T1000 (cell line): ENCODE measurements at places on chromosomes 3 and 15.

GRCh38 chr3:160876643-160877042, 120.6 kb downstream of the PPM1L start:
- DNase-seq: no peak

DNA sequence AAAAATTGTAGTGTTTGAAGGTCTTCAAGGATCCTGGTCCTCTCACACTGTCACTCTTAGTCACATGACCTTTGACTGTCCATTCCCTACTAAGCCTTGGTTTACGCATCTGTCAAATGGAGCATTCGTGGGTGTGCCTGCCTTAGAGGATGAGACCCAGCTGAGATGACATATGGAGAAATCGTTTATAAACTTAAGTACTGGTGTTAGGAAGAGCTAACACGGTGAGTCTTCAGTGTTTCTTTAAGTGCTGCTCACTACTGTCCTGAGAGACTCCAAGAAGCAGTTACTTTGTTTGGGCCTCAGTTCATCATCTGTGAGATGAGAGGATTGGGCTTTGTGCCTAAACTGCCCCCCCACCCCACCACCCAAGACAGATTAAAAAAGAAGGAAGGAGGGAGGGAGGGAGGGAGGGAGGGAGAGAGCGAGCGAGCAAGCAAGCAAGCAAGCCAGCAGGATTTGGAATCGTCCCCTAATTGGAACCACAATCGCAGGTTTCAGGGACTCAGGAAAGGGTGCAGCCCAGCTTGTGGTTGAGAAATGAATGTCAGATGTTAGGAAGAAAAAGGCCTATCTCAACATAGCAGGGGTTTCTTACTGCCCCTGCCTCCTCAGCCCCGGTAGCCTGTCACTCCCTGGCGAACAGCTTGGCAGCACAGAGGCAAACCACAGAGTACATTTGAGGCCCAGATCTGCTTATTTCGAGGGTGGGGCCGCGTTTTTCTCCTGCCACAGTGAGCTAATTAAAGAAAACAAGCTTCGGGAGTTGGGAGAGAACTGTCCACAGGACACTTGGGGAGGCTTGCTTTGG, 32.7 kb downstream of the SMAD3 start:
- no peak for DNase-seq

DNA sequence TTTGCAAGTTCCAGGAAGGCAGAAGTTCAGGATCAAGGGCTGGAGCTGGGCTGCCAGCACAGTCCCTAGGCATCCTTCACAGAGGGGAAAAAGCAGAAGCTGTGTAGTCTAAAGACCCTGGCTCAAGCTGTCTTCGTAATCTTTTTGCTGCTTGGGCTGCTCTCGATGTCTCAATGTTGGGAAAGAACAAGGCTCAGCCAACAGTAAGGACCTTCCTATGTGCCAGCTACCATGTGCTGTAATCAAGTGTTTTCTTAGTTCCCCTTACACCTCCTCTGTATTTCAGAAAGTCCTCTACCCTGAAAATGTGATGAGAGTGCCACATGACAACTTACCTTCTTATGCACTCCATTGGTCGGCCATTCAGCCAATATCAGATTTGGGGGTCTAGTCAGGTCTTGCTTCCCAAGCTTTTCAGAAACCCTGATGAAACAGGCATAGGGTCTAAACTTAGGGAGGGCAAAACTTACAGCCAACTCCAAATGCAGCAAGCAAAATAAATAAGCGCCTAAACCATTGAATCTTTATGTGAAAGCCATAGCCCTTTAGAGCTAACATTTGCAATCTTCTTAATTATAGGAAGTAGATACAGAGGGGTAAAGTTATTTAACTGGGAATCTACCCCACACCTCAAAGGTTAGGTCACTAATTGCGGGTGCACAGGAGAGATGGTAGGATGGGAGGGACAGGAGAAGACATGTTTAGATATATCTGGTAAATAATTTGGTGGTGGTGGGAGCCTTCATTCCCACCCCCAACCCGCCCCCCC, 1.2 kb upstream of the EDEM1 start:
- no peak for DNase-seq

- DNase-seq: no peak
Measured at GRCh38 chr3:44968447-44968858, 7.5 kb downstream of the ZDHHC3 start.

DNA sequence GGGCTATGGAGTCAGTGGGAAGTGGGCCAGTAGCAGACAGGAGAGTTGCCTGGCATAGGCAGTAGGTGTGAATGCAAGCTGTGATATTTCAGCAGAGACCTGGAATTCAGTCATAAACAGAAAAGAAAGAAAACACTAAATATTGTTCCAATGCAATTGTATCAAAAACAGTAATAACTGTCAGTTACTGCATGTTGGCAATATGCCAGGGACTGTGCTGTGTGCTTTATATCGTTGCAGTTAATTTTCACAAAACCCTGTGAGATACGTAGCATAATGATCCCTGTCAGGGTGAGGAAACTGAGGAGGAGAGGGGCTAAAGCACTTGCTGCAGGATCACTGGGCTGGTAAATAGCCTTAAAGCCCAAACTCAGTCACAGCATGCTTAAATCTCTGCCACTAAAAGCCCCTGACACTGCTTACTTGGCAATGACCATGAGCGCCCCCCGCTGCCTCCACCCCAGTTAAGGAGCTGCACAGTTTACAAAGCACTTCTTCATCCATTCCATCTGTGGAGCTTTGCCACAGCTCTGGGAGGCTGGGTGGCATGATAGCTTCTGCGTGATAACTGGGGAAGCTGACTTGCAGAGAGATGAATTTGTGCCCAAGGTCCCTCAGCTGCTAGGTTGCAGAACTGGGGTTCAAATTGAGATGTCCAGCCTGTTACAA, 3.9 kb downstream of the SLC6A1 start:
- DNase-seq: no peak

DNA sequence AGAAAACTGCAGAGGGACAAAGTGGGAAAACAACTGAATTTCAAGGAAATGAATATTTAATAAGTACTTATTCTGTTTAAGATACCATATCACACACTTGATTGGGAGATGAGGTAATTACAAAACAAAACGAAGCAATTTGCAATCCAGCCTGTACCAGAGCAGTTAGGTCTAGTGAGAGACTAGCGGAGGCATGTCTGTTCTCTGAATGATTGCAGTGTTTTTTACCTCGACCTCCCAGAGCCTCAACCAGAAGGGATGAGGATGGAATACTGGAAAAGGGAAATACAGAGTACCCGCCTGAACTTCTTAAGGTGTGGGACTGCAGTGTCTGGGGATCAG, 59.5 kb downstream of the PIK3CB start:
- no peak for DNase-seq

DNA sequence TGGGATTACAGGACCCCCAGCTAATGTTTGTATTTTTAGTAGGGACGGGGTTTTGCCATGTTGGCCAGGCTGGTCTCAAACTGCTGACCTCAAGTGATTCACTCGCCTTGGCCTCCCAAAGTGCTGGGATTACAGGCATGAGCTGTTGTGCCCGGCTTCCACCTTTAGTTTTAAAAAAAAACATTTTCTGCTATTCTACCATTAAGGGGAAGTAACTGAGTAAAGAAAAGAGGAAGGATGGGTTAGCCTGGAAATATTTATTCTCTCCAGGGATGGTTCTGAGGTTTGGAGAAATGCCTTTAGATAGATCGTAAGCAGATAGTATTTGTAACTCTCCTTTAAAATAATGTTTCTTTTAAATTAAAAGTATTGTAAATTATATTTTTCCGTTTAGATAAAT, 3.1 kb downstream of the AP4E1 start:
- DNase-seq: no peak

GRCh38 chr3:164007765-164008164, 1070.5 kb downstream of the SI start:
- DNase-seq: no peak

DNA sequence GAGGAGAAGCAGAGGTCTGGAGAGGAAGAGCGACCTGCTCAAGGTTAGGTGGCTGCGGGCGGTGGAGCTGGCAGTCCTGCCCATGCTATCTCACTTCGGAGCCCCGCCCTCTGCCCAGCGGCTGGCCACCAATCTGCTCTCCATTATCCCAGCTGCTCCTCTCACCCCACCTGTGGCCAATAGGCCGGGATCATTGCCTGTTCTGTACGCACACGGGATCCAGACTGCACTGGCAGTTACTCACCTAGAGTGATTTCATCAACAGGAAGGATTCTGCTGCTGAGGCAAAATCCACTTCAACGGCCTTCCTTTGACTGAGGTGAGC, 100.6 kb downstream of the TLE3 start:
- DNase-seq: no peak

DNA sequence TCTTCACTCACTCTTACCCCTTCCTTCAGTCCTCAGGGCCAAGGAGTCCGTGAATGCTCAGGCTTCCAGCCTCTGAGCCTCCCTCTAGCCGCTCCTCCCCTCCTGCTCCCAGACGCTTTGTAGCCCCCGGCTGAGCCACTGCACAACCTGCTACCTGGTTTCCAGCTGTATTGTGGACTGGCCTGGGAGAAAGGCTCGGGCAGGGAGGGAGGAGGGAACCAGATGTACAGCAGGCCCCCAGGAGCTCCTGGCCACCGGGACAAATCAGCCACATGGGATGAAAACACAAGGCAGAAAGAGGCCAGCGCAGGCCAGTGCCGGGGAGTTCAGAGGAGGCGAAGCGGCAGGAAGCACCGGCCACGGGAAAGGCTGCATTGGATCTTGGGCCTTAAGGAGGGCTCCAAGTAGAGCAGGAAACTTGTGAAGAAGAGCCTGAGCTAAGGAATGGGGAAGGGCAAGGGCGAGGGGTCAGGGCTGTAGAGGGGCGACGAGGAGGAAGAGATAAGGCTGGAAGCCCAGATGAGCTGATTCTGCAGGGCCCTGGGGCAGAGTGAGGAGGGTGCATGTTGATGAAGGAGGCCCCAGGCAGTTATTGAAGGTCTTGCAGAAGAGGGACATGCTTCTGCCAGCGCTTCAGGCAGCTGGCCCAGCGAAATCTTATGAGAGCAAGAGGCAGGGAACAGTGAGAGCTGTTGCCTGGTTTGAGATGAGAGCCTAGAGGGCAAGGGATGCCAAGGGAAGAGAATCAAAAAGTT, 14.3 kb downstream of the CPN2 start:
- no peak for DNase-seq

GRCh38 chr3:14369675-14370669, 32.4 kb upstream of the SLC6A6 start:
- no peak for DNase-seq

DNA sequence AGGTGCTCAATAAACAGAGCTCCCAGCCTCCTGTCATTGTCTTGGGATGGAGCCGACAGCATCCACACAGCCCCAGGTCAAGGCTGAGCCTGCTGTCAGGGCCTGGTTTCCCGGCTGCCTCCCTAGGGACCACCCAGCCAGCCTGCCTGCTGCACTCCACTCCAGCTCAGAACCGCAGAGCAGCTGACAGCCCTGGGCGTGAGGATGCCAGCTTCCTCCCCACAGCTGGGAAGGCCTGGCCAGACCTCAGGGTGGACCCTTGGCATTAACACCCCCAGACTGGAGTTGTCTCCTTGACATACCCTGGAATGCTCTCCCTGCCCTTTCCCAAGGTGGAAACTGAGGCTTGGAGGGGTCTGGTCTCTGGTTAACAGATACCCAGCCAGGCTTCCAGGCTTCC, 112.0 kb downstream of the WNT7A start:
- DNase-seq: no peak

DNA sequence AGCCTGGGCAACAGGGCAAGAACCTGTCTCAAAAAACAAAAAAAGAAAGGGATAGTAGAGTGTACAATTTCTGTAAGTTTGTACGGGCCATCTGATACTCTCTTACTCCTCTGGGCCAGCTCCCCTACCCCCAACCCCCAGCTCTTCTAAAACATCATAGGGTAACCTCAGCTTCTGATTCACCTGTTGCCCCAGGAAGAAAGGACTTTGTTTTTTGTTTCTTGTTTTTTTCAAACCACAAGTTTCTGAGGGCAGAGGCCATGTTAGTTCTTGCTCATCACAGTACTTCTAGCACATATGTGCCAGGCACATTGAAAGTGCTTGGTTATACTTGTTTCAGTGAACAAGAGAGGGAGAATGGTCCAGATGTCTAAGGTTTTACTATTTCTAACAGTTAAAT, 20.2 kb downstream of the ATOSA start:
- DNase-seq: no peak

- no peak for DNase-seq
Measured at GRCh38 chr3:119485563-119485962, 12.8 kb upstream of the TIMMDC1 start.

- DNase-seq: no peak
Measured at GRCh38 chr3:75305901-75306300, 358.2 kb upstream of the FRG2C start.

- no peak for DNase-seq
Measured at GRCh38 chr15:31160297-31160696, 58.8 kb upstream of the TRPM1 start.

GRCh38 chr3:130820976-130821375, 72.9 kb upstream of the ATP2C1 start:
- peak; percentile 7 for DNase-seq

GRCh38 chr3:32630266-32630665, 54.7 kb upstream of the CNOT10 start:
- DNase-seq: no peak

DNA sequence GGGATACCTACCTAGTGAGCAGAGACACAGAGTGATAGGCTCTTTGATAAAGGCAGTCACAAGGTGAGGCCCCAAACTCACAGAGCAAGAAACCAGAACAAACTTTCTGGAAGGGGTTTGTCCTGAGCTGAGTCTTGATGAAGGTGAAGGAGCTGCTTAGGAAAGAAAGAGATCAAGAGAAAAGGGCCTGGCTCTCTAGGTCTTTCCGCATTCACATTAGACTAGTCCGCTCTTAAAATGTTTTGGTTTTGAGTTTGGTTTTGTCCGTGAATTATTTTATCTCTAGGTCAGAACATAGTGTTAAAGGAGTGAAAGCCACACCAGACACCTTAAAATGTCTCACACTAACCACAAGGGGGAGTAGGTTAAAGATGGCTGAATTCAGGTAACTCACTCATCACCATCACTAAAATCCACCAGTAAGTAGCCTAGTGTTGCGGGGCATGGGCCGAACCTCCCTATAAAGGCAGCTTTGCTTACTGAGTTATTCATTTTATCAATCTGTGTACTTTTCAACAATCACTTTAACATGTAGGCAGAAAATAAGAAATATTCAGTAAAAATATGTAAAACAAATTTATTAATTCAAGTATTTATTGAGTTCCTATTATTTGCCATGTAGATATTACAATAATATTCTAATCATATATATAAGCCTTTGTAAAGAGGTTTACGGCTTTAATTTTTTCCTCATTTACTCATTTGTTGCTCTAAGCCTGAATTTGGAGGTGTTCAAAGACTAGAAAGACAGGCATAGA, 121.5 kb upstream of the TSC22D2 start:
- no peak for DNase-seq

DNA sequence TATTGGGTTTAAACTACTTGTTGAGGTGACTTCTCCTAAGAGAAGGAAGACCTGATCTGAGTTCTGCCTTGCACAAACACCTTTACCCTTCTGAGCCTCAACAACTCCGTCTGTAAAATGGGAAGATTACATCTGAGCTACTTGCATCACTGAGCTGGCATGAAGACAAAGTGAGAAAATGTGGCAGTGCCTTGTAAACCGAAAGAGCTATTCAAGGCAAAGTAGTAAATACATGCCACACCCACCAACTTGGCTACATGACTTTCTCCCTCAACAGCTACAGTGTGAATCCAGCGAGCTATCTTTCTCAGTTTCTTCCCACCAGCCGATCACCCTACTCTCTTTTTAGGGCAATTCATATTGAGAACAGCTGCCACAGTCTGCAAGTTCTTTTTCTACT, 148.3 kb downstream of the FOXB1 start:
- no peak for DNase-seq
